Activated CD8-positive, alpha-beta memory T cell treated with anti-CD3 and anti-CD28 coated beads for 24 hours (primary cell): ENCODE measurements at places on chromosomes 4 and X.

DNA sequence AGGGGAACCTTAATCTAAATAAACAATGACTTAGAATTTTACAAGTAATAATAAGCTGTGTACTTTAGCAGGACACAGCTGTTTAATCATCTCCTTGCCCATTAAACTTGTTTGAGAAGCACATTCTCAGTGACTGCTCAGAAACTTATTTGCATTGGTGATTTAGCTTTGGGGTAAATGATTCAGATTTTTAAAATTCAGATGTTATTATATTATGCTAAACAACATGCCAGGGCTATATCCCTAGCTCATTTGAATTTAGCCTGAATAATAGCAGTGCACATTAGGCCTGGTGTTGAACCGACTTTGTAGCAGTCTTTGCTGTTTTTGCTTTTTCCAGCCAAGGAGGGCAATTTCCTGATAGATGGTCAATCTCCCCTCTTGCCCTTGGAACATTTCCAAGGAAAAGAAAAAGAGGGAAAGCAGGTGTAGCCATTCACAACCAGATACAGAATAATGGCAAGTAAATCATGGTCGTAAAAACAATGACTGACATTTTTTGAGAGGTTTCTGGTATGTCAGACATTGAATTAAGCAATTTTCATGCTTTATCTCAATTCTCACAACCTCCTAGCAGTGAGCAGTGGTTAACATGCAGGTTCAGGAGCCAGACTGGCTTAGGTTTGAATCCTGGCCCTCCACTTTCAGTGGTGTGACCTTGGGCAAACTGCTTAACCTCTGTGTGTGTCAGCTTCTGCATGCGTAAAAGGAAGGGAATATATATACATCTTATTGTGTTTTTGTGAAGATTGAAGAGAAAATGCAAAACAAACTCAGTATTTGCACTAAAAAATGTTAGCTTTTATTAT lies 16.8 kb downstream of the ARHGEF38 start:
- DNase-seq, result no peak

DNA sequence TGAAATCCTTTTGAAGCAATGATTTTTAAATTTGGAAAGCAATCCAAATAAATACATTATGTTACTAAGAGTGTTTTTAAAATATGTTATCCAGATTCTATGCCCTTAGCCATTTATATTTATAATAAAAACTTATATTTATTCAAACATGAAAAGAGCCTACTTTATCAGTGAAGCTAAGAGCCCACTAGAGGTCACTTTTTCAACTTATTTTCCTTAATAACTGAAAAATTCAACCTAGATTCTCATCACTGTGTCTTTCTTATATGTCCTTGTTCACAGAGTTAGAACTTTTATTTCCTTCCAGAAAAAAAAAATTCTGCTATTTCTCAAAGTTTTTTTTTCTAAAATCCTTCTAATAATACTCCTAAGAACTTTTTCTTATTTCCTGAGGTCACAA lies 23.9 kb downstream of the PRDM8 start:
- DNase-seq, result no peak

DNA sequence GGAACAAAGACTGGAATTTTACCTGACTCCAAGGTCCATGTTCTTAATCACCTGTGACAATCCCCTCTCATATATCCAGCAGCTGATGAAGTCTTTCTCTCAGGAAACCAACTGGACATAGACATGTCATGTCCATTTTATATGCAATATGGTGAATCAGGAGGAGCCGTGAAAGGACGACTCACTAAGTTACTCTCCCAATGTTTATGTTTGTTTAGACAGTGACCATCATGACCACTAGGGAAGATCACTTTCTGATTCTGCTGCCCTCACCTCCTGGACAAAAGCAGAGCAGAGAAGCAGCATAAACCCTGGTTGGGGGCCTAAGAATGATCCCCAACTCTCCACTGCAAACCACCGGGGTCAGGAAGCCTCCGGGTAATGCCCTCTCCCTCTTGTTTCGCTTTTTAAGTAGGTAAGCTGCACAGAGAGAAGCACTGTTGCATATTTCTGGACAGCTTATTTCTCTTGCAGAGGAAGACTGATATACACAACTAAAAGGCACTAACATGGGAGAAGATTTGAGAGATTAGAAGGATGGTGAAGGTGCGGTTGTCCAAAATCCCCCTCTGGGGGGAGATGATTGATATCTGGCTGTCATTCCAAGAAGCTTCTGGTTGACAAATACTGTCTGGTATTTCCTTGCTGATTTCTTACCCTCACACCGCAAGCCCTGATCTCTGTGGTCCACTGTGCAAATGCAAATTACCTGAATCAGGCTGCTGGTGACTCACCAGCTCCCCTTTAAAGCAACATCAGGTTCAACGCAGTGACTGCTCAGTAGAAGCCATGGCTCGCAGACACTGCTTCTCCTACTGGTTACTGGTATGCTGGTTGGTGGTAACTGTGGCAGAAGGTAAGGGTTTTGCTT lies at the start of gene ODAPH:
Gene ODAPH, plus strand, starts transcription at position 773 of the 871 bp plus-strand sequence. Its CDS starts 17 bp downstream, at position 790.
- no peak for DNase-seq

- DNase-seq, result no peak
These were observed 7.2 kb downstream of the IL15 start for GRCh38 chr4:141643557-141643956.

- no peak for DNase-seq
These were observed 84.8 kb downstream of the PAK3 start for GRCh38 chrX:111180750-111181240.
